ENCODE measurements at places on chromosomes 6 and 20.

DNA sequence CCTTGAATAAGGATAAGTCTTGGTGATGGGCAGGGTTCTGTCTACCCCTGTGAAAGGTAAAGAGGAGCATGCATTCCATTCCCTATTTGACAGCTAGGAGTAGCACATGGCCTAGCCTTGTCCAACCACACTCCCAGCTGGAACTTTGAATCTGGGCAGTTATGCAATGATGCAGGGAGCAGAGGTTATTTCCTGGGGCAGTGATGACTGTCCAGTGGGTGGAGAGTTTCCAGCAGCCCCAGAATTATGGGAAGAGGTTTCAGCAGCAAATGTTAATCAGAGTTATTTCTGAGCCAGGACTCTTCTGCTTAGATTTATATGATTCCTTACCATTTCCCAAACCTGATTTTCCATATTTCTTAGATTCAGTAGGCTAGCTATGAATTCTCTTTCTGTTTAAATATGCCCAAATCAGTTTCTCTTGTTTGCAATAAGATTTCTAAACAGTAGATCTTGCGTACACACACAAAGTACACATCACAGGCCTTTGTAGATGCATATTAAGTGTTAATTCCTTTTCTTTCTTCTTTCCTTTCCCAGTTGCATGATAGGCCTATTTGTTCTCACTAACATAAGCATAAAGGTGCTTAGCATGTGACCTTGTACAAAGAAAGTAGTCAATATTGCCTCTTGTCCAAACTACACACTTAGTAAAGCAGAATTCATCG lies 17.3 kb upstream of the TXLNB start:
- DNase-seq: peak; percentile 63

DNA sequence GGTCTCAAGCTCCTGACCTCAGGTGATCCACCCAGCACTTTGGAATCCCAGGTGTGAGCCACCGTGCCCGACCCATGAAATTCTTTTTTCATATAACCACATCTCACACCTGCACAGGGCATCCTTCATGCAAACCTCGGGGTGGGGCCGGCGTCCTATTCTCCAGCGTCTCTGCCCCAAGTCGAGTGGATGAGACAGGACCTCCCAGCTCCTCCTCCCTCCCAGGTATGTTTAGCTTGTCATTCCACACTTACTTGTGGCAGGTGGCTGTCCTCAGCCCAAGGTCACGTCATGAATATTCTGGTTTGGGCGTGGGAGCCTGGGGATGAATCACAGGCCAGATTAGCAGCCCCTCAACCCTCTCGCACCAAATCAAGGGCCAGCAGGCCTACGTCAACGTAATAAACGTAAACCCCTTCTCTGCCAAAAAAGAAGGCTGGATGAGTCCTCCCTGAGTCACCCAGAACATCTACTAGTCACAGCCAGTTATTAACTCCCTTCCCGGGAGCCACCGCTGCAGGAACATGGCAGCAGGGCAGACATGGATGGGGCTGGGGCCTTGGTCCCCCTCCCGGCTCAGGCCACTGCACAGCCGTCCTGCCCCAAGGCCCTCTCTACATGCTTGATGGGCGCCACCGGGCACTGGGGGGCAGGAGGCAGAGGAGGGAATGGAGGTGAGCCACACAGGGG lies 91.7 kb downstream of the YTHDF1 start:
- DNase-seq: peak; percentile 1

- DNase-seq: no peak
Measured at GRCh38 chr6:130906736-130907381, 79.7 kb downstream of the SMLR1 start.

- DNase-seq: no peak
Measured at GRCh38 chr20:51862796-51863195, 60.5 kb upstream of the SALL4 start.

DNA sequence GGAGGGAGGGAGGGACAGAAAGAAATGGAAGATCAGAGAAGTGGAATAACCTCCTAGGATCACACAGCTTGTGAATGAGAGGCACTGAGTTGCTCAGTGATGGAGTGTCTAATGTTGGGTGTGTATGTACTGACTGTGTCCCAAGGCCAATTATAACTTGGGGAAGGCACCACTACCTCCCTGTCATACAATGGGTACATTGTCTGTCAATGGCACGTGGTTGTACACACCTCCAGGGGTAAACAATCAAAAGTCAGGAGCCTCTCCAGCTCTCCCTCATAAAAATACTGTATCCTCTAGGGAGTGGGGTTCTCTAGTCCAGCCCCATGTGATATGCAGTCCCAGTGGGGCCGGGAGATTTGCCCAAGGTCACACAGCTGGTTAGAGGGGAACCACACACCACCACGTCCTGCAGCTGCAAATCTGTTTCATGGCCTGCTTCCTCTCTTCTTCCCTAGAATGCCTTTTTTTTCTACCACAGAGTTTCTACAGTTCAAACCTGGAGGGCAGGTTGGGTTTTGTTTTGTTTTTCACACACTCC lies 112.5 kb downstream of the SNX5 start:
- DNase-seq: no peak

DNA sequence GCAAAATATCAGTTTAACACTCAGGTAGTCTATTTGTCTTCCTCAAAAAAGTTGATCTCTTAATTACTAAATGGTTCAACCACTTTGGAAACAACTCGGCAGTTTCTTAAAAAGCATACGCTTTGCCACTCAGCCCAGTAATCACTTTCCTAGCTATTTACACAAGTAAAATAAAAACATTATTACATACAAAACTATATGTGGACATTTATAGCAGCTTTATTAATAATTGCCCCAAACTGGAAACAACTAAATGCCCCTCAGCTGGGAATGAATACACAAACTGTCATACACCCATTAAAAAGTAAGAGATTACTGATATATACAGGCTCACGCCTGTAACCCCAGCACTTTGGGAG lies 7.4 kb downstream of the EEF1A1 start:
- peak; percentile 18 for DNase-seq

DNA sequence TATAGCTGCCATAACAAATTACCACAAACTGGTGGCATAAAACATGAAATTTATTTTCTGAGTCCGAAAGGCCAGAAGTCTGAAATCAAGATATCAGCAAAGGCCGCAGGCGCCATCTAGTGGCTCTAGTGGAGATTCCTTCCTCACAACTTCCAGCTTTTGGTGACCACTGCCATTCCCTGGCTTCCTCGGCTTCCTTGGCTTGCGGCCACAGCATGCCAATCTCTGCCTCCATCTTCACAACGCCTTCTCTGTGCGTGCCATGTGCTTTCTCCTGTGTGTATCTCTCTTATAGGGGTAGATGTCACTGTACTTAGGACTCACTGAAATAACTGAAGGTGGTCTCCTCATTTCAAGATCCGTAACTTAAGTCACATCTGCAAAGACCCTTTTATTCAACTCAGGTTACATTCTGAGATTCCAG lies 5.4 kb upstream of the PLAGL1 start:
- peak; percentile 76 for DNase-seq

GRCh38 chr6:48135323-48136084 lies 24.5 kb upstream of the PTCHD4 start:
- DNase-seq: peak; percentile 33

DNA sequence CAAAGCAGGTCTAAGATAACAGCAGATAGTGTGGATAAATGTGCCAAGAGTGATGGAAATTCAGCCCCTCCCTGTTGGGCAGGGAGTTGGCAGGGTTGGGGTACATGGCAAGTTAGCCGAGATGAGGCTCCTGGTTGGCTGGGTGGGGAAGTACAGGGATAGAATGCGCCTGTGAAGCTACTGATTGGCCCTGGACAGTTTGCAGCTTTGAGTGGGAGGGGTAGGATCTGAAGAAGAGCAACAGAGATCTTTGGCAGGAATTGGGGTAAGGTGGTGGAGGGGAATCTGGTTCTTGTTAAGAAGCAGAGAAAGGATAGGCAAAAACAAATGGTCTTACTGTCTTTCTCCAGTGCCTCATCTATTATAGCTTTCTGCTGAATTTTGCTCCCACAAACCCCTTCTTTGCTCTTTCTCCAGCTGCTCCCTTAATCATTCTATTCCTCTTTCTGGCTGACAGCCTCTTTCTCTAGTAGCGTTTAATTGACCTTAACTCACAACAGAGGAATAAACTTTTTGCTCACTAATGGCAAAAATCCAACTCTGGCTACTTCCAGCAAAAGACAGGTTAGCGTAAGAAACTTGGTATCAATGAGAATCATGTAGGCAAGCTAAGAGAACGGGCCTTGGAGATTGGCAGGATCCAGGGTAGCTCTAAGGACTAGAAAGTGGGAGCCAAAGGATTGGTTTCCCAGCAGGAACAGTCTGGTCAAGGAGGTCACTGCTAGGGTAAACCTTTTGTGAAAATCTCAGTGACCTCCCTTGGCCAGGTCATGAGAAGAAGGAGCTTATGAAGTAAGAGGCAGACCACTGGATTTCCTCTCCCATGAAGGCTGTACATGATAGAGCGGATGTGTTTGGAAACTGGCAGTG lies 86.3 kb upstream of the CARMIL1 start:
- peak; percentile 61 for DNase-seq

- DNase-seq: no peak
Measured at GRCh38 chr6:27136978-27137814, 110.3 kb upstream of the PRSS16 start.

DNA sequence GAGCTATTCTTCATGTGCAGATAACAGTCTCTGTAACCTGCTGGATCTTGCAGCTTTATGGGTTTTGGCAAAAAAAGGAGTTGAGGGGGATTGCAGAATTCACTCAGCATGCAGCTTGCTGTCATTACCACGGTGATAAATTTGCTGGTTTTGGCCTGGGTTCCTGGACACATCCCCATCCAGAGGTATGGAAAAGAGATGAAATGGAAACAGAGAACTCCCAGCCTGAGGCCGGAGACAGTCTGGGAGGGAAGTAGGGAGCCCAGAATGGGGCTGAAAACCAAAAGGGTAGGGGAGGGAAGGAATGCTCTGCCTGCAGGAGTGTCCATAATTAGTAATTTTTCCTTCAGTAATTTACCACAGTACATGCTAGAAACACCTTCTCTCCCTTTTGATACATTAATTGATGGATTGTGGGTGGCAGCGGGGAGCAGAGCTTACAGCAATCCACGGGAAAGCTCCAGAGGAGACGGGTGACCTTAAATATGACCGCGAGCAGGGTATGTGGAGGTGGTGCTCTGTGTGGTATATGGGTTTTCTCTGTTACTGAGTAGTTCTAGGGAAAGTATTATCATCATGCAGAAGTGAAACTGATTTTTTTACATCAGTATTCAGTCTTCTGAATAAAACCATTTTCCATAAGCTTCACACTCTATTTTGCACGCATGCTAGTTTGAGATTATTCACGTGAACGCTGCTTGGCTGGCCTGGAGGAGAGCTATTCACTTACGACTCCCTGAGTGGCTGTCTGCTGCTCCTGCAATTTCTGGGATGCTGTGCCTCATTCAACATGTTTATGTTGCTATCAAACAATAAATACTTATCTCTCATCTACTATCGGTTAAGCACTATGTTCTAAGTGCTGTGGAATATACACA lies 66.3 kb upstream of the KCNK16 start:
- DNase-seq: no peak

- DNase-seq: no peak
Measured at GRCh38 chr20:13231031-13231752, 10.1 kb downstream of the ISM1 start.

DNA sequence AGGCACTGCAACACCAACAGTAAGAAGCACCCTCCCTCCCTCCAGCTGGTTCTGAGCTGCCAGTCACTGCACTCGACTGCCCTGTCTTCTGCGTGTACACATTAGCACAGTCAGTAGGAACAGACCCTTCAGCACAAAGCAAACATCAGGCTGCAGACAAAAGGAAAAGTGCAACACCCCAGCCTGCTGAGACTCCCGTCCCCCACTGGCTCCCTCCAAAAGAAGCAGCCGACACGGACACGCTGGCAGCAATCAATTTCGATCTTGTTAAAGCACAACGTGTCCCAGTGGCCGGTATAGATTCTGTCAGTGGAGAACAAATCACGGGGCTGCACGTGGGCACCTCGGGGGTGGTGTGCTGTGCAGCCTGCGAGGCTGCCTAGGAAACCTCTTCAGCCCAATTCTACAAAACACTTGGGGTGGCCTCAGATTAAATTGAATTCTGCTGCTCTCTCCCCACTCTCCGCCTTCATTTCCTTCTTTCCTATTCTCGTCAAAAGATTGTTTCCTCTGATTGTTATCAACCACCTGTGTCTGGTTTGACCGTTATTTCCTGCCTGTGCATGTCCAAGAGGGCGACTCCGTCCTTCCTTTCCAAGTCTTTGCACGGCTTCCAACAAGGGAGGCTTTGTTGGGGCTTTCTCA lies 38.7 kb downstream of the TRAF3IP2 start:
- no peak for DNase-seq

DNA sequence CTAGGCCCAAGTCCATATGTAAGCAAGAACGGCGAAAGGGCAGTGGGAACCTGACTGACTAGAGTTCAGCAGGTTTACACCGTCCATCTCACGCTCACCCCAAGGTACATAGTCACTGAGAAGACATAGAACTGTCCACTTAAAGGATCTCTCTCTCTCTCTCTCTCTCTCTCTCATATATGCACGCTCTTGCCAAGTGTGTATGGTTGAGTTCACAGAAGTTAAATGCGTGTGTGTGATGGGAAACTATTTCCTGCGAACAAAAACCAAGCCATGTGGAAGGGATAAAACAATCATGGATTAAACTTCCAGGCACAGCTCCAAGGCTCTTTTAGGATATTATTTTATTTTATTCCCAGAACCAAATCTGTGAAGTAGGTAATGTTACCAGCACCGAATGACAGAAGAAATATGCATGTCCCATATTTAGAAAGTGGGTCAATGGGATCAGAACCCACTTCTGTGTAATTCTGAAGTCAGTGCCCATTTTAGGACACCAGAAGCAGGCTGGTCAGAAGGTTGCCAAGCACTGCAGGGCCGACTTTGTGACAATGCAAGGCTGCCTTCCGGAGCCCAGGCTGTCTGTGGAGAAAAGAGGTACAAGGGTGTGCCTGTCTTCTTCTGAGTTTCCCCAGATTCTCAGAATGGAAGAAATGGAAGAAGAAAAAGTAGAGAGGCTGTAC lies 49.2 kb upstream of the MAP7 start:
- no peak for DNase-seq

- DNase-seq: peak; percentile 86
Measured at GRCh38 chr6:31826793-31827285, 699 bp upstream of the HSPA1B start.

Data from adrenal gland (tissue), 19 donors.